ENCODE measurements at places on chromosomes 6 and 20.

DNA sequence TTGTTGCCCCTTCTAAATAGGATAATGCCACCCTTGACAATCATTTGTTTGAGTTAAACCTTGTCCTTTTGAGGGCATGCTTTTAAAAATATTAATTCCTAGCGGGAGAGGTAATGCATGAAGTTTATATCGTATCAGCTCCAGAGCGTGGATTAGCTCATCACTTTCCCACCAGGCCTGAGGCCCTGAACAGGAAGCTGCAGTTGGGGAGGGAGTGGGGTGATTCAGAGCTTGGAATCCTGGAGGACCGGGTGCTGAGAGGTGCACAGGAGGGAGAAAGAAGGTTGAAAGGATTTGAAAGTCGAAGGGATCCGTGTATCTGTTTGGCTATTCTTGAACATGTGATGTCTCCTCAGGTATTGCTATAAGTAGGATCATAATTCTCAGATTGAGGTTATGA lies 25.0 kb downstream of the ZDHHC14 start:
- peak; percentile 65 for DNase-seq

DNA sequence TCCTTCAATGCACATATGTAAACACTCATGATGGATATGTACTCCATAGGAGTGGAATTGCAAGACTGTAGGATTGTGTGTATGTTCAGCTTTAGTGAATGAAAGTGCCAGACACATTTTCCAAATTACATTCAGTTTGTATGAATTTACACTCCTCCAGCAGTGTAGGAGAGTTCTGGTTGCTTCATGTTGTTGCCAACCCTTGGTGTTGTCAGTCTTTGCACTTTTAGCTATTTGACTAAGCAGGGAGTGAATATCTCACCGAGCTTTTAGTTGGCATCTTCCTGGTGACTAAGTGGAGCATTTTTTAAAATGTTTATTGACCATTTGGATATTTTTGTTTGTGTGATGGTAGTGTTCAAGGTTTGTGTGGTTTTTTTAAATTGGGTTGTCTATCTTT lies 23.9 kb downstream of the NKX2-4 start:
- no peak for DNase-seq

DNA sequence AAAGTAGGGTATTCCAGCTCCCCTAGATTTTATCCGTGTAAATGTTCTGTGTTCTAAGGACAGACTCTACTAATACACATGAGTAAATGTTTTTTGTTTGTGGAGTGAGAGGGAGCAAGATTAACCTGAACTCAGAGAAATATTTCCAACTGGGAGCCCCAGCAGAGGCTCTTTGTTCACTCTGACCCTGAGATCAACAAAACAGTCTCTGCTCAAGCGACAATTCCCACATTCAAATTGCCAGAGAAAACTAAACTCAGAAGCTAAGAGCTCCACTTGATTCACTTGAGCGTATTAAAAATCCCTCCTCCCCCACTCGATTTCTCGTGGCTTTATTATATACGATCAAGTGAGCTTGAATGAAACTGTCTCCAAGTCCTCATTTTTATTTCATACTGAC lies 413.9 kb upstream of the JARID2 start:
- no peak for DNase-seq

DNA sequence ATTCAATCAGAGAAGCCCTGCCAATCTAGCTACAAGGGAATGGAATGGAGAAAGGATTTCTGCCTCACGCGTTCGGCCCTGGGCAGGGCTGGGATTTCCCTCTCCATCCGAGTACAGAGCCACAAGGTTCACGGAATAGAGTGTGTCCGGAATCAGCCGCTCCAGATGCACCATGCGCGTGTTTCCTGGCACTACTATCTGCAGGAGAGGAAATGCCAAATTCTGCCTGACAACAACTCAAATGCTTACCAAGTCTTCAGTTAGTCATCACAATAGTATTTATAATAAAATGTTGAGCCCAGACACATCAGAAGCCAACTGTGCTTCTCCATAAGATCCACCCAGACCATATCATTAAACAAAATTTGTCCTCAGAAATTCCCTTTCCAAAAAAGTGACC lies 75.1 kb downstream of the COL12A1 start:
- DNase-seq, result no peak

- no peak for DNase-seq
Measured at GRCh38 chr6:21404577-21404976, 189.0 kb upstream of the SOX4 start.

Data from H54 (cell line).